ENCODE measurements at places on chromosomes 4 and X.

DNA sequence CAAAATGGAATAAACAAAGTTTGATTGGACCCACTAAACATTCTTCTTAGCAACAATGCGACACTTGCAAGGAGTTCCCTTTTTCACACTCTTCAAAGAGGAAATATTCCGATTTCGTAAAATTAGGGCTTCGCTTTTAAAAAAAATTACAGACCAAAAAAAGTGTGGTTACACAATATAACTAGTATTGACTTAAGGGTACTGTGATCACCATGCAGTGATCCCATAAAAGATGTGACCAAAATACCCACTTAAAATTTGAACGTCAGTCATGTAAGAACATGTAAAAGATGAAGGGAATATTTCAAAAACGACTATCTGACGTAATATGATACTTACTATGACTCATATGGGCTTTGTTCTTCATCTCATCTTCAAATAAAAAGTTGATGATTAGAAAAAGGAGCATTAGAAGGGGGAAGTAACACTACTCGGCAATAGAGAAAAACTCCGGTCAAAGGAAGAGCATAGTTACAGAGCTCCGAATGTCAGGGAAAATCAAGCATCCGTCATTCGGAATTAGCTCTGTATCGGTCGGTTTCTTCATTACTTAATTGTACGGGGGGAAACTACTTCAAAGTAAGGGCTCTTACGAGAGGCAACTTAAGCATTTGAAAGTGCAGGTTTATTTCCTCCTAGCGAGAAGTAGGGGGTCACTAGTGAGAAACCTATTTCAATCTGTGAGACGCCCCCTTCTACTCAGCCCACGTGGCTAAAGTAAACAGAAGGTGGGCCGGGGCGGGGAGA, 1.3 kb upstream of the TET2 start:
- DNase-seq = no peak

- no peak for DNase-seq
Measured at GRCh38 chr4:2303686-2304320, 41.9 kb upstream of the MXD4 start.

- no peak for DNase-seq
Measured at GRCh38 chr4:151667048-151667447, 93.8 kb downstream of the GATB start.

DNA sequence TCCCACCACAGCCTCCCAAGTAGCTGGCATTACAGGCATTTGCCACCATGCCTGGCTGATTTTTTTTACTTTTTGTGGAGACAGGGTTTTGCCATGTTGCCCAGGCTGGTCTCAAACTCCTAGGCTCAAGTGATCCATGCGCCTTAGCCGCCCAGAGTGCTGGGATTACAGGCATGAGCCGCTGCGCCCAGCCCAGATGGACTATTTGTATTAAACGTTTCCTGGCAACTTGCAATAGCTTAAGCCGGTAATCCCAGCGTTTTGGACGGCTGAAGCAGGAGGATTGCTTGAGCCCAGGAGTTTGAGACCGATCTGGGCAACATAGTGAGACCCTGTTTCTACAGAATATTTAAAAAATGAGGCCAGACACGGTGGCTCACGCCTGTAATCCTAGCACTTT, 18.4 kb downstream of the UBE2K start:
- DNase-seq = no peak

DNA sequence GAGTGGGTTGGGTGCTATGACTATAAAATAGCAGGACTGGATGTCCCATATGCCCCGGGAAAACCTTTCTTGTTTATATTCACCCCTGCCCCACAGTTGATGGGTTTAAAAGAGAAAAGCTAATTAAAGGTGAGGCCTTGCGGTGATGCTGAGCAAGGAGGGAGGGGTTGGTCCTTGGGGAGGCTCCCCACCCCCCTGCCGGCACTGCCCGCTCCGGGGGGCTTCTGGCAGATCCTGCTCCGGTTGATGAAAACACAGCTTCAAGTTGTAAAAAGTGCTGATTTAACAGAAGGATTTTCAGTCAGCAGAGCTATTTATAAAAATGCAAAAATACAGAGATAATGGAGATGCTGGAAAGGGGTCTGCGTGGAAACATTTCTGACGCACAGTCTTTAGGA, 68.6 kb downstream of the MTMR1 start:
- DNase-seq = no peak

- no peak for DNase-seq
Measured at GRCh38 chr4:24443200-24443599, 141.2 kb downstream of the DHX15 start.

GRCh38 chr4:10671366-10671765, 13.2 kb downstream of the CLNK start:
- no peak for DNase-seq

DNA sequence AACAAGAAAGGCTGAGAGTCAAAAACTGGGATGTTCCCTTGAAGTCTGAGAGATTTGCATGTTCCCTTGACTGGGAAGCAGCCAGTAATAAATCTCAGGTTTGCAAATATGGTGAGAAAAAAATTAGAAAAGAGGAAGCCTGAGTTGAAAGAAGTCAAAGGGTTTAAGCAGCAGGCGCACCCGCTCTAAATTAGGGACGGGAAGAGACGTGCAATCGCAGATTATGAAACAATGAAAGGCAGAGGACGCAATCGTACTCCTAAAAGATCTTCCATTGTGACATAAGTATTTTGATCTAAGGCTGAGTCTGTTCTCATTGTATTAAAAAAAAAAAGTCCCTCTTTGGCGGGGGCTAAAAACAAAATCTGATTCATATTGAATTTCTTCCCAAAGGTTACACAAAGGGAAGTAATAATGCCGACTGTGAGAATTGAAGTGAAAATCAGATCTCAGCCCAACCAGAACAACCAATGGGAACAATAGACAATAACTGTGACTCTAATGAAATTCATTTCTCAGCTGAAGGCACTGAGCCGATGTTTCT, 28.2 kb downstream of the SAT1 start:
- DNase-seq = no peak

DNA sequence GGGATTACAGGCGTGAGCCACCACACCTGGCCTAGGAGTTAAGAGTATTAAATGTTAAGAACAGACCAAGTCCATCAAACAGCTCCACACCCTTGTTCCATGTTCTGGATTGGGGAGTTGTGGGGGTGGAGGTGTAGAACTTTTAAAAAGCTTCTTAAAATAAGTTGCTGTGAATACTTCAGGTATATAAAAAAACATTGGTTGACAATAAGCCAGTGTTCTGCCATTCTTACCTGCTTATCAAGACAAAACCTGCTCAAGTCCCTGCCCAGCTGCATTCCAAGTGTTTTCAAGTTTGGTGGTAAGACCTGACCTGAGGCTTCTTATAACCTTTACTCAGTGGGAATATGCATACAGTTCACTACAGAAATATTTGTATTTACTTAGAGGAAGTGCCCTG, 6.4 kb downstream of the RBM3 start:
- no peak for DNase-seq

- DNase-seq = no peak
Measured at GRCh38 chrX:108209006-108209554, 117.5 kb downstream of the ATG4A start.

GRCh38 chr4:144350706-144351105, 210.2 kb upstream of the GYPA start:
- no peak for DNase-seq

- no peak for DNase-seq
Measured at GRCh38 chr4:25095837-25096236, 64.4 kb downstream of the SEPSECS start.

DNA sequence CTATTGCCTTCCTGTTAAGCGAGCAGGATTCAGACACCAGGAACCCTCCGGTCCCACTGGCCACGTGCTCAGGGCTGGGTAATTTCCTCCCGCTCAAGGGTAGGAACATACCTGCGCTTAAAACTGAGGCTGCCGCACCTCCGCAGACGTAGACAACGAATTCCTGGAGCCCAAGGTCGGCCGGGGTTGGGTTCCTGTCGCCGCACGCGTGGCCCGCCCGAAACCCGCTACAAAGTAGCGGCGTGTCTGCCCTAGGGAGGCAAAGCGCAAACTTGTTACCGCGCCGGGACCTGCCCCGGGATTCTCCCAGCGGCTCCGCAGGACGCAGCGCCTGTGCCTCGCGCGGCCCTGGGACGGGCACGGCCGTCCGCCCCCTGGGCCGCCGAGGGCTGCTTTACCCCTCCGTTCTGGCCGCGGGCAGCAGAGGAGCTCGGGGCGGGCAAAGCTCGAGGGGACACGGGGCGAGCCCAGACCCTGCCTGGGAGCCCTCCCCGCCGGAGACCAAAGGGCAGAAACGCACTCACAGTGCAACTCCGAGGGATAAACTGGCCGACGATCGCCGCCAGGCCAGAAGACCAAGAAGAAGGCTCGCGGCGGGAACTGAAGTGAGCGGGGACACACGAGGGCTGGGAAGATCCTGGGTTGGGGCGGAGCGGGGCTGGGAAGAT, at the start of gene ERVMER34-1:
ERVMER34-1 (minus strand) TSS at position 607 of the 668 bp plus-strand sequence. CDS start 5,905 bp downstream, outside the sequence.
- no peak for DNase-seq

GRCh38 chr4:69617083-69617694, 22.3 kb downstream of the UGT2A2 start:
- DNase-seq = no peak

- no peak for DNase-seq
Measured at GRCh38 chr4:154366956-154367355, 124.6 kb downstream of the DCHS2 start.

DNA sequence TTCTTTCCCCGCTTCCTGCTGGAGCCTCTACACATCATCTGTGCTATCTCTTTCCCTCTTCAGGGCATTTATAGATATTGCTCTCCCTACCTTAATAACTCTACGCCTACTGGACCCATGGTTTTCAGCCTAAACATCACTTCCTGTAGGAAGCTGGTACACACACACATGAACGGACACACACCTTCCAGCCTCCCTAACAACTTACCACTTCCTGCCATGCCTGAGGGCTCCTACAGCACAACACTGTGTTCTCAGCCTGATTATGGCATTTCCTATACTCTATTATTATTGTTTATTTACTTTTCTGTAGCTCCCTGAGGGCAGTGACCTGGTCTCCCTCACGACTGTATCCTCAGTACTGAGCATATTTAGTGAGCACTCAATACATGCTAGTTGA, 163.6 kb upstream of the MAP3K15 start:
- no peak for DNase-seq

DNA sequence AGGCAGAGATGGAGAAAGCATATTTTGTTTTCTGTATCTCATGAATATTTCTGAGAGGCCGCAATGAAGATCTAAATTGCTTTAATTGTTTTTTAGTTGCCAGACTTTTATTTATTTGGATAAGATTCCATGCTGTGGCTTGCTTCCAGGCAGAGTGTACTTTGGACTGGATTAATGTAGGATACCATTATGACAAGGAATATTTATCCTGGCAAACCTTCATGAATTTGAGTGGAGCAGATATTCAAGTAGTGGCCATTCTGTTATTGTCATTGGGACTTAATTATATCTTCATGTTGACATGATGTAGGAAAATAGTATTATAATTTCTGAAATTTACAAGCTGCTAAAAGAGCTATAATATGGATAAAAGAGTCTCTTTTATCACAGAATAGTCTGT, 182.9 kb downstream of the C4orf33 start:
- DNase-seq = no peak

DNA sequence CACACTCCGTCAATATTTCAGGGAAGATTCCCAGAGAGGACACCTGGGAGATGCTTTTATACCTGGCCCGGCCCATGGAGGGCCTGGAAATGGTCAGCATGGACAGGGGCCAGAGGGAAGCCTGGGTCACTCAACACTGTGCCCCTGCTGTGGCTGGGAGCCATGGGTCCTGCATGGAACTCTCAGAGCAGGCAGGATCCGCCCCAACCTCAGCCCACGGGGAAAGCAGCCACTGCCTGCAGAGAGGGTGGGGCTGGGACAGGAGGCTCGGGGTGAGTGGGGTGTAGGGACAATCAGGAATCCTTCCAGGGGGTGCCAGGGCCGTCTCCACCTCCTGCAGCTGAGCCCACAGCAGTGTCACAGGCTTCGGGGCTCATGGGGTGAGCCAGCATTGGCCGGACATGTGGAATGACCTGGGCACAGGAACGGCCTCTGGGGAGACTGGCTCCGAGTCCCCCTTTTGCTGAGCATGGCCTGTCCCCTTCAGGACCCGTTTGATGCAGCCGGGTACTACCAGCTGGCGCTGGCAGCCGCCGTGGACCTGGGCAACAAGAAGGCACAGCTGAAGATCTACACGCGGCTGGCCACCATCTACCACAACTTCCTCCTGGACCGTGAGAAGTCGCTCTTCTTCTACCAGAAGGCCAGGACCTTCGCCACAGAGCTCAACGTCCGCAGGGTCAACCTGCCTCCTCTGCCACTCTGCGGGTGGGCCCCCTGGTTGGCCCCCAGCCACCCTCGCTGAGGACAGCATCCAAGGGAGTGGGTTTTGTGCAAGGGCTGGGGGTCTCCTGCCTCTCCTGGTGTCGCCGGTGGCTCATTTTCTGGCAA, 29.1 kb upstream of the HTRA3 start:
- DNase-seq = no peak

Measured in stimulated activated CD8-positive, alpha-beta memory T cell treated with anti-CD3 and anti-CD28 coated beads, Interleukin-4, amount 100 ng/mL, for 24 hours (primary cell).